Nephron progenitor cell (in vitro differentiated cells): ENCODE measurements at places on chromosomes 4 and X.
A peak's percentile ranks its signal among the peaks of the same experiment; 100 is the strongest.

GRCh38 chr4:45897946-45898585 is 225.8 kb downstream of the GABRG1 start:
- no peak for DNase-seq
- H3K4me3 ChIP-seq = no peak overlapping the region
- no peaks in the 10 kb centered on the region for H3K4me1 ChIP-seq
- no peaks in the 10 kb centered on the region for H3K36me3 ChIP-seq
- H3K27ac ChIP-seq = no peak overlapping the region

- no peaks in the 10 kb centered on the region for H3K27me3 ChIP-seq
- DNase-seq = no peak
- no peaks in the 10 kb centered on the region for H3K4me1 ChIP-seq
- H3K4me3 ChIP-seq = no peak overlapping the region
- H3K27ac ChIP-seq = no peak overlapping the region
- no peaks in the 10 kb centered on the region for H3K36me3 ChIP-seq
These were observed 1317.7 kb downstream of the FSTL5 start for GRCh38 chr4:160846121-160846520.

DNA sequence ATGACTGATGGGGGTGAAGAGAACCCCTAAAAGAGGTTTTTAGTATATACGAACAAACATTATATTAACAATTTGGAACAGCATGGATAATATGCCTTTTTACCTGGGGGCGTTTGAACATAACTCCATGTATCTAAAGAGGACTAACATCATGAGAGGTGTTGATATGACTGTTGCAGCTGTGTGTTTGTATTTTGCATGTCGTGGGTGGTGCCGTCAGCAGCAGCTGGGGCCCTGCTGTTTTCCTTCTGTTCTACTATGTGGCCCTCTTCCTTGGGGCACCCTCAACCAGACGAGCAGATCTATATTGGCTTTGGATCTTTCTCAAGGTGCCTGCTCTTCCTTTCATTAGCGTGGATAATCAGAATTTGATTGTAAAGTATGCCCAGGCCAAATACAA is 11.2 kb downstream of the GBA3 start:
- DNase-seq = no peak
- H3K4me3 ChIP-seq = no peak overlapping the region
- no peaks in the 10 kb centered on the region for H3K4me1 ChIP-seq

DNA sequence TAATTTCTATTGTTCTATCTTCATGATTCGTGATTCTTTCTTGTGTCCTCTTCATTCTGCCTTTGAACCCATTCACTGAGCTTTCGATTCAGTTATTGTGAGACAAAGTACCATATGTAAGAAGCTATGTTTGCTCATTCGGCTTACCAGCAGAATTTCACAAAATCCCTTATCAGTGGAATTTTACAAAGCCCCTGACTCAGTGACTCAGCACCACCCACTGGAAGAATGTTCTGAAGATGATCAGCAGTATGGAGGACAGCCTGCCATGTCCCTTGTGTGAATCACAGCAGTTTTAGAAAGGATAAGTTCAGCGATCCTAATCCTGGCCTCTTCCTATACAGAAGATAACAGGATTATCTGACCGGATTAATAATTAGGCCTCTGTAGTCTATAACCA is 5.8 kb upstream of the UXT start:
- no peaks in the 10 kb centered on the region for H3K27me3 ChIP-seq
- DNase-seq = no peak
- H3K27ac ChIP-seq = no peak overlapping the region
- no peaks in the 10 kb centered on the region for H3K4me1 ChIP-seq
- H3K36me3 ChIP-seq = no peaks in the 10 kb centered on the region

DNA sequence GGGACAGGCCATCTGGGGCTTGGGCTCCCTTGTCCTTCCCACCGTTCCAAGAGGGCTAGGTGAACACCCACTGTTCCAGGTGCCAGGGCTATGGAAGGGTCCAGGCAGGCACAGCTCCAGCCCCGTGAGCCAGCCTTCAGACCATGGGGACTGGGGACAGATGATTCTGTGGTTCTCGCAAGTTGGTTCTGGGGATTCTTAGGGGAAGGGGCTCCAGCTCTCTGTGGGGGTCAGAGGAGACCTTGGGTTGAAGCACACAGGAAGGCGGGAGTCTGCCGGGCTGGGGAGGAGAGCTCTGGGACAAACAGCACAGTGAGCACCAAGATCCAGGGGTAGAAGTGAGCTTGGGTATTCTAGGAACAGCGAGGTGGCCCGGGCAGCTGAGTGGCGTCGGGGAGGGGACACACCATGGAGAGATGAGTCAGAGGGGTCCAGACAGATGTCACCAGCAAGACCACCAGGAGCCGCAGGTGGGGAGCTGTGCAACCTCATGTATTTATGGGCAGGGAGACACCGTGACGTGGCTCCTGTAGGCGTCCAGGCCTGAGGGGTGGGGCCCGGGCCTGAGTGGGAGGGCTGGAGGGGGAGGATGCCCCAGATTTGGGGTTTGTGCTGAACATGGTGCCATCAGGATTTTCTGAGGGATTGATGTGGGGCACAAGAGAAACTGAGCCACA is 48.8 kb upstream of the HMX1 start:
- DNase-seq = no peak
- H3K36me3 ChIP-seq = no peaks in the 10 kb centered on the region
- no peaks in the 10 kb centered on the region for H3K4me1 ChIP-seq
- no peak overlapping the region for H3K4me3 ChIP-seq
- no peak overlapping the region for H3K27ac ChIP-seq
- peaks cover 55% of the 10 kb centered on the region for H3K27me3 ChIP-seq

DNA sequence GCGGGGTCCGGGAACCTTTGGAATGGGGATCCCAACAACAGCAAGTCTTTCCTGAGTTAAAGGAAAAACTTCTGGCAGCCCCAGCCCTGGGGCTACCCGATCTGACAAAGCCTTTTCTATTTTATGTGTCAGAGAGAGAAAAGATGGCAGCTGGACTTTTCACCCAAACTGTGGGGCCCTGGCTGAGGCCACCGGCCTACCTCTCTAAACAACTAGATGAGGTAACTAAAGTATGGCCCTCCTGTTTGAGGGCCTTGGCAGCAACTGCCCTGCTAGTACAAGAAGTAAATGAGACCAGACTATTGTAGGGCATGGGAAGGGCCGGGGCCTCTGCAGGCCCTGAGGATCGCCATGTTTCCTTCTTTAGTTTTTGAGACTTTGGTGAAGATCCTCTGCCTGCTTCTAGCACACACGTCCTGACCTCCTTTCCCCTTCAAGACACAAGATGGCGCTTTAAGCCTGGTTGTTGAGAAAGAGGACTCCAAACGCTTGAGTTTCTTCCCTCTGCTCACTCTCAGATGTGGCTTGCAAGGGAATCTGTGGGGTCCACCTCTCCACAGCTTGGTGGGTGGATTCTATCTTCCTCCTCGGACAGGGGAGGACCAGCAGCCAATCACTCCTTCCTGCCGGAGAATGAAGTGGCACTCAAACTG is 18.5 kb upstream of the DRD5 start:
- peaks cover 40% of the 10 kb centered on the region for H3K27me3 ChIP-seq
- no peak overlapping the region for H3K4me3 ChIP-seq
- H3K4me1 ChIP-seq = peaks cover 9% of the 10 kb centered on the region
- H3K36me3 ChIP-seq = no peaks in the 10 kb centered on the region
- DNase-seq = peak; percentile 52

- H3K4me3 ChIP-seq = no peak overlapping the region
- no peaks in the 10 kb centered on the region for H3K4me1 ChIP-seq
- no peaks in the 10 kb centered on the region for H3K27me3 ChIP-seq
- no peaks in the 10 kb centered on the region for H3K36me3 ChIP-seq
These were observed 66.5 kb downstream of the HTR2C start for GRCh38 chrX:114650351-114650750.

DNA sequence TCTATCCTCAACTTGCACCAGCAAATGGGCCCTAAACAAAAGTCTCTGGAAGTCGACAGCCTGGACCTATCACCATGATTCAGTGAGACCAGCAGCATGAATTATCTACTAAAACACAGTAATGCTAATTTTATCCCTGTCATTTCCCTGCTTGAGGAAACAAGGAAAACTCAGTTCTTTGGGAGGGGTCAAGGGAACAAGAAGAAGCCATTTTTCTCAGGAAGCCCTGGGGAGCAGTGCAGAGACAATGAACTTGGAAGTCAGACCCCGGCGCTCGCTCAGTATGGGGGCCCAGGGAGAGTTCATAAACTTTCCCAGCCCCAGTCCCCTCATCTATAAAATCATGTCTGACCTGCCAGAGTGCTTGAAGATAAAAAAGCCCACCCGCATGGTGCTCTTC is 50.4 kb downstream of the DCTD start:
- H3K4me1 ChIP-seq = peaks cover 55% of the 10 kb centered on the region
- H3K27me3 ChIP-seq = peaks cover 3% of the 10 kb centered on the region
- peaks cover 3% of the 10 kb centered on the region for H3K36me3 ChIP-seq
- H3K4me3 ChIP-seq = no peak overlapping the region

DNA sequence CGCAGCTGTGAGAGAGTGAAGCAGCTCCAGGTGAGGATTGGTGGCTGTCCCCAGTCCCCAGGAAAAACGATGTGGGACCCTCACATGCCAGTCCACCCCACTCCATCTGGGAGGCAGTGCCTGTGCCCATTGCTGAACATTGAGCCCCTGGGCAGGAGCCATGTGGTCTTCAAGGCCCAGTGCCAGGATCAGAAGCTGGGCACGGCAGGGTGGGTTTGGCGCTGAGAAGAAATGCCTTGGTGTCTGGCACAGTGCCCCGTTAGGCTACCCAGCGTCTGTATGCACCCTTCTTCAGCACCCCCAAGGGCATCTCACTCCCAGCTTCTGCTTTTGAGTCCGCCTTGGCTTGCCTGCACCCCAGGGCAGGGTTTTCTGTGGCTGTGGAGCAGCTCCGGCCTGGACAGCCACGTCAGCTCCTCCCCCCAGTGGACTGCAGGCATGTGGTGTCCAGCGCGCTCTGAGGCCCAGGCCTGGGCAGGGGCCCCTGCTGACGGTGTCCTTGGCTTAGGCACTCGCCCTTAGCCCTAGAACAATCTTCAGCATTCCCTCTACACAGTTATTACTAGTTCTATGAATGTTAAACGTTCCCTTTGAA is 28.6 kb downstream of the RGS12 start:
- H3K27me3 ChIP-seq = no peaks in the 10 kb centered on the region
- peaks cover 63% of the 10 kb centered on the region for H3K36me3 ChIP-seq
- H3K27ac ChIP-seq = peak overlapping the region; percentile 52
- DNase-seq = no peak

- no peaks in the 10 kb centered on the region for H3K36me3 ChIP-seq
- H3K27ac ChIP-seq = no peak overlapping the region
- no peaks in the 10 kb centered on the region for H3K27me3 ChIP-seq
- H3K4me3 ChIP-seq = no peak overlapping the region
These were observed 121.9 kb downstream of the RRAGB start for GRCh38 chrX:55839485-55839884.

DNA sequence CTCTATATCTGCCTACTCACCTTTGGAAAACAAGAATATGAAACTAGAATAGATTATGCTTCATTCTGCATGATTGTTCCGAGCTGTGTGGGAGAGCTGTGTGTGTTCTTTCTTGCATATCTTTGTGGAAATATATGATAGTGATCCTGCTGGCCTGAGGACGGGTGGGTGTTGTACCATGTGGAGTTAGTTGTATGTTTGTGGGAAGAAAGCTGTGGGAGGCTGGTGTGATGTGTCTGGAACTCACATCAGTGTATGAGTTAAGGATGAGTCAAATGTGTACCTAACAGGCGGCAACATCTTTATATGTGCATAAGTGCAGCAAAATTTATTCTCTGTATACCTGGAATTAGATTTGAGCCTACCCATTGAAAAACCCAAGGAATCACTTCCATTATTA is 208.1 kb upstream of the ADGRL3 start:
- no peaks in the 10 kb centered on the region for H3K27me3 ChIP-seq
- H3K4me1 ChIP-seq = no peaks in the 10 kb centered on the region
- H3K27ac ChIP-seq = no peak overlapping the region
- H3K4me3 ChIP-seq = no peak overlapping the region

- no peak overlapping the region for H3K4me3 ChIP-seq
- H3K4me1 ChIP-seq = peaks cover 16% of the 10 kb centered on the region
- no peak for DNase-seq
- H3K27ac ChIP-seq = no peak overlapping the region
- H3K27me3 ChIP-seq = no peaks in the 10 kb centered on the region
- no peaks in the 10 kb centered on the region for H3K36me3 ChIP-seq
These were observed 161.3 kb upstream of the PCDH18 start for GRCh38 chr4:137693641-137694040.
